ENCODE measurements at places on chromosomes 16 and 17.

GRCh38 chr17:9151091-9151490, 129.8 kb downstream of the NTN1 start:
- no peak for DNase-seq

- no peak for DNase-seq
These were observed 101.3 kb downstream of the CDK5R1 start for GRCh38 chr17:32588135-32588534.

DNA sequence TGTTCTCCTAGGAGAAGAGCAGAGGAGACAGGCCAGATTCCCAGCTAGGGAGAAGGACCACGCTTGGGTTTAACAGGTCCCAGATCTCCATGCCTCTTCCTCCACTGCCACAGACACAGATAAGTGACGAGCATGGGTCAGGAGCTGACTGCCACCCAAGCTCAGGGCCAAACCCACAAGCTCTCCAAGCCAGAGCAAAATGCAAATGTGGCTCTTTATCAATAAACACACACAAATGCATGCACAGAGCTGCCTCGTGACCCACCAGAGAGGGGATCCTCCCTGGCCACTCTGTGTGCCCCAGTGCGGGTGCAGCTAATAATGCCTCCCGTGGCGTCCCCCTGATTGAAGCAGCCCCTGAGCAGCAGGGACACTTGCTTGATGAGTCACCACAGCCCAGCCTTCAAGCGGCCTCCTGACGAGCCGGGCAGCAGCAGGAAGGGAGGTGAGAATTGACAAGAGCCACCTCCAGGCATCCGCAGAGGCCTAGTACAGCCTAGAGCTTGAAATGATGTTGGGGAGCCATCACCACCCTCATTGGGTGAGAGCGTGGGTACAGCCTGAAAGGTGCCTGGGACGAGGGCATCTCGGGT, 143.9 kb downstream of the CCDC182 start:
- DNase-seq = no peak

DNA sequence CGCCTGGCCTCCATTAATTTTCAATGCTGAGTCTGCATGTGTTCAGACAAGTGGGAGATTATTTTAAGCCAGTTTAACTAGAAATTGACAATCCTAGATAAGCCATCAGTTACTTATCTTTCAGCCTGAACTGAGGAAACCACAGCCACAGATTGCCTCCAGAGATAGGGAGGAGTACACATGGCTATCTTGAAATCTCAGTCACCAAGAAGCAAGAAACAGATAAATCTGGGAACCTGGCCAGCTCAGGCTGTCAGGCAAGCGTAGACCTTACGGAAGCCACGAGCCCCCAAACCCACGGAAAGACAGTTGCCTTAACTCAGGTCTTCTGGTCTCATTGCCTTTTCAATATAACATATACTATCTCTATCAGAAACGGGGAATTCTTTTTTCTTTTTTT, 2.0 kb upstream of the GLG1 start:
- DNase-seq = no peak

GRCh38 chr16:72797621-72798020, 250.3 kb downstream of the ZFHX3 start:
- no peak for DNase-seq

- DNase-seq = no peak
These were observed 7.9 kb upstream of the DNAH17 start for GRCh38 chr17:78585006-78585630.

DNA sequence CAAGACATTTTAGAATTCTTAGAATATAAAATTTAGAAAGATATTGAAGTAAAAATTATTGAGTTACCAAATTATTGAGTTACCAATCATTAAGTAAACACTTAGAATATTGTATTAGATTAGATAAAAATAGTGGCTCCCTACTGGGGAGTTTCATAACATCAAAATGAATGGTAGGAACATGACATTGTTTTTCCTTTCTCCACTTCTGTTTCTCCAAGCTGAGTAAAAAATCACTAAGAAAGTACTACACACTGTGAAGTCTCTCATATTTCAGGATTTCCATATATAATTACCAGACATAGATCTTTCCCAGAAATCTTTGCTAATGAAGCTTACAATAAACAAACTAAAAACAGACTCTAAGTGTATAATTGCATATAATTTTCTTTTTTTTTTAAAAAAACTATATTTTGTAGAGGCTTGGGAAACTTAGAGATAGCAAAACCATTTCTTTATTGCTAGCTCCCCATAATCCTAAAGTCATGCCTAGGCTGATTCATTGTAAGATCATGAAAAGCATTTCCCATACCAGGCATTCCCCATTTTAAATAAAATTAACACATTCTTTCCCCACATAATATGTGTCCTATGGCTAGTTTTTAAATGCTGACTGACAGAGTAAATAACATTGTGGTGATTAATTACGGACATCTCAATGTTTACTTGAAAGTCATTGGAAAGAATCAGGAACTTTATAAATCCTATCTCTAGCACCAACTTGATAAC, 1408.7 kb upstream of the GOT2 start:
- DNase-seq = no peak

GRCh38 chr17:81869221-81870130, 1.7 kb downstream of the ARHGDIA start:
- no peak for DNase-seq

- no peak for DNase-seq
These were observed 159.8 kb upstream of the SDK2 start for GRCh38 chr17:73803964-73804435.

DNA sequence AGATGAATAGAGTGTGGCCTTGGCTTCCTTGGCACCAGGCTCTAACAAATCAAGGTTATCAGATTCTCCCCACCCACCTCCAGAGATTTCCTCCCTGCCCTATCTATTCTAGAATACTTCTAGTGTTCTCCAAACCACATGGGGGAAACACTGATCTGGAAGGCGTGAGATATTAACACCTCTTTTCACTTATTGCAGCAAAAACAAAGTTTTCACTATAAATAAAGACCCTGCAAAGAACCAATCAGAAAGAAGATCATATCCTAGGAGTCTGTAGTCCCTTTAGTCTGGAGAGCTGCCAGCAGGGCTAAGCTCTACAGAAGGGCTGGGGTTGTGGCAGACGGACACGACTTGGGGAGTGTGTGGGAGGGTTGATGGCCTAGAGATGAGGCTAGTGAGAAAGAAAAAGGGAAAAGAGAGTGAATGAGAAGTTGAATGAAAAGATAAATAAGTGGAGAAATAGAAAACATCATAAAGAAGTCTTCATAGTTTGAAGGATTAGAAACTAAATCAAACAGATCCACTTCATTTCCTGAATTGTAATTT, 8.6 kb upstream of the SKAP1 start:
- no peak for DNase-seq

- DNase-seq = no peak
These were observed 51.3 kb upstream of the FA2H start for GRCh38 chr16:74825941-74826340.

DNA sequence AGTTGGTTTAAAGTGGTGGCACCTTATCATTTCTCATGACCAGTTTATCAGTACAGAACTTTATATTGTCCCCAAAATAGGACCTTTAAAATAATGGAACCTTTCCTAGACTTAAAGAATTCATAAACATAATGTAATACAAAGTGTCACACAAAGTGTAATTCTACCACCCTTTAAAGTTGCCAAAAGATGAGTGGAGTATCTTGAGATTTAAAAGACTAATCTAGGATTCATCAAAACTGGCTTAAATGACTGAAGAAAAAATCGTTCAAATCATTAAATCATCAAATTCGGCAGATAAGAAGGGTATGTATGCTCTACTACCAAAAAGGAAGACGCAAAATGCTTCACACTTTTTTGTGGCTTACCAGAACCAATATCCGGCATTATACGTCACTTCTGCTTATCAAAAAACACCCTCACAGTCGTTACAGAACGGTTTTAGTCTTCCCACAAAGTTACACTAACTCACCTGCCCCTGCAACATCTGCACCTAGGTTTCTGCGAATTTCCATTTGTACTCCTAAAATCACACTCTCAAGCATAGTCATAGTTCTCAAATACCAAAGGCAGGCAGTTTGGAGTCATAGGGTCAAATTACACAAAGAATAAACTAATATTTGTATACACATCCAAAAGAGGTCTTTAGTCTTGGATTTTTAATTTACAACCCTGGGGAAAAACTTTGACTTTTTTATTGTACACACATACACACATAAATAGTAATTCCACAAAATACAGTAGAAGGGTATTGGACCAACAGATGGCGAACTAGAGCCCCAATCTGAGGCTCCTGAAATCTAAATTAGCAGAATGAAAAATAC, 1.4 kb upstream of the KANSL1 start:
- DNase-seq = no peak

- DNase-seq = no peak
These were observed 6.1 kb upstream of the ADAT1 start for GRCh38 chr16:75629132-75629531.

DNA sequence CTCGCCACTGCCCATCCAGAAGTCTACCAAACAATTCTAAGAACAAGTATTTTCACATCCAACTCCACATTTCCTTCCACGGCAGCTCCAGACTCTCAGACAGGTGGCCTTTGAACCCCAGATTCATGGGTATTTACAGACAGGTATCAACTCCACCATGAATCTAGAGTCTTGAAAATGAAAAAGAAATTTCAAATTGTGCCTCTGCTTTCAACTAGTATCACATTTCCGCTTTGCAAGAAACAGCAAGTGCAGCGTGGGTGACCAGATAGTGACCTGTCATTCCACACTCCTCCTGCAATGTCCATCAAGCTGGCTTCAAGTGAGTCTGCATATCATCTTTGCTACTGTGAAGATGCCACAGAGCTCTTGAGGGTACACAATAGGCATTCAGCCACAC, 232.4 kb upstream of the RPL38 start:
- DNase-seq = no peak

DNA sequence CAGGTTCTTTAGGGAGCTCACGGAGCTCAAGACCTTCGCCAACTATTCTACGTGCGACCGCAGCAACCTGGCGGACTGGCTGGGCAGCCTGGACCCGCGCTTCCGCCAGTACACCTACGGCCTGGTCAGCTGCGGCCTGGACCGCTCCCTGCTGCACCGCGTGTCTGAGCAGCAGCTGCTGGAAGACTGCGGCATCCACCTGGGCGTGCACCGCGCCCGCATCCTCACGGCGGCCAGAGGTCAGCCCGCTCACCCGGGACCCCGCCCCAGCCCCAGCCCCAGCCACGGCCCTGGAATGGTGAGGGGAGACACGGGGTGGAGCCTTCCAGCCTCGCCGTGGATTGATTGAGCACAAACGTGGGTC, 13.5 kb downstream of the SARM1 start:
- no peak for DNase-seq

GRCh38 chr17:12693640-12694039, 27.9 kb downstream of the MYOCD start:
- DNase-seq = no peak

DNA sequence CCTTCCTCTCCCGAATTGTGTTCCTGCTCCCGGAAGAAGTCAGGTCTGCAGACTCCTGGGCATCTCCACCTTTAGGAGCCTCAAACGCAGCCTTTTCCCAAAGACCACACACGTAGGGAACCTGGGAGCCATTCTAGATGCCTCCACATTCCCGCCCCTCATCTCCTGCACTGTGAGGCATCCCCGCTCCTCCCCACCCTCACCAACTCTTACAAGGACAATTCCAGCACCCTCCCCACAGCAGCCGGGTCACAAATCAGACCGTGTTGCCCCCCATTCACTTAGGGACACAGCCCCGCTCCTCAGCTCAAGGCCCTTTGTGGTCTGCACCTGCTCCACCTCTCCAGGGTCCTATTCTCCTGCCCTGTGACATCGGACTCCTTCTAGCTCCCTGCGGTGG, 49.6 kb downstream of the ABR start:
- no peak for DNase-seq

GRCh38 chr17:31134576-31134975, 39.8 kb downstream of the NF1 start:
- DNase-seq = no peak

DNA sequence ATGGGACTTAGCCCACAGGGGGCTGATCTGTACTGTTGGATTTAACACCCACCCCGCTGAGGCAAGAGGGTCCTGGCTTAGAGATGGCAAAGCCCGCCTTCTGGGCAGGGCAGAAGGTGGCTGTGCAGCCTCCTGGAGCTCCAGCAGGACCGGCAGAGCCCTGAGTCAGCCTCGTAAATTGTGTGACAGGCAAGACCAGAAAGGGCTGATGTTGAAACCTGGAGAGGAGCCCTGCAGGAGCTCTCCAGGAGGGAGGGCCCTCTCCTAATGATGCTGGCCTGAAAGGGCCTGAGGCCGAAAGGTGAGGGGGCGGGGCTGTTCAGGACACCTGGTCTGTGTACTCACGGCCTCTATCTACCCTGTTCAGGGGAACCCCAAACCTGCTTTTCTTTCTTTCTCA, 22.5 kb upstream of the MYO15B start:
- DNase-seq = no peak

DNA sequence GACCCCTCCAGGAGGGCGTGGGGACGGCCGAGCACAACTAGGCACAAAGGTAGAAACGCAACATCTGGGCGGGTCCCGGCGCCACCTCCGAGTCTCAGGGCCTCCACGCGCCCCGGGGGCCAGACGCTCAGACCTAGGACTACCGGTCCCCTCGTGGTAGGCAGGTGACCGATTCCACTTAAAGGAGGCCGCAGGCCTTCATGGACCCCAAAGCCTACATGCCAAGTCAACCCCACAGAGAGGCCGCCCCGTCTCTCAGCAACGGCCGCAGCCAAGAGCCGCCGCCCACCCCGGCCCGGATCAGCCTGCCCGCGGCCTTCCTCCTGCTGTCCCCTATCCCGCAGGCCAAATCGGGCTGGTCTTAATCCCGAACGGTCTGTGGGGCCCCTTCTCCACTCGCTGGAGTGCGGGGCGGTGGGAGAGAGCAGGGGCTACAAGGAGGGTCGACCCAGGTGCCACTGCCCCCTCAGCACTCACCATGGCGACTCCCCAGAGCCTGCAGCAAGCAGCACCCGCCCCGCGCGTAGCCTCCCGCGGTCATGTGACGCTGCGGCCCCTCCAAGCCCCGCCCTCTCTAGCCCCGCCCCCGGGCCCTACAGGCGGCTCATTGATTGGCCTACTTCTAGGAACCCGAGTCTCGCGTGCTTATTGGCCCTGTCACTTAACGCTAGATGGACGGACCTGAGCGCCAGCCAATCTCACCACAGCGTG, at the start of gene VPS35:
Gene VPS35 (minus strand): TSS at position 525 of the 711 bp plus-strand sequence. CDS start 45 bp downstream, at position 480.
- peak; percentile 99 for DNase-seq

DNA sequence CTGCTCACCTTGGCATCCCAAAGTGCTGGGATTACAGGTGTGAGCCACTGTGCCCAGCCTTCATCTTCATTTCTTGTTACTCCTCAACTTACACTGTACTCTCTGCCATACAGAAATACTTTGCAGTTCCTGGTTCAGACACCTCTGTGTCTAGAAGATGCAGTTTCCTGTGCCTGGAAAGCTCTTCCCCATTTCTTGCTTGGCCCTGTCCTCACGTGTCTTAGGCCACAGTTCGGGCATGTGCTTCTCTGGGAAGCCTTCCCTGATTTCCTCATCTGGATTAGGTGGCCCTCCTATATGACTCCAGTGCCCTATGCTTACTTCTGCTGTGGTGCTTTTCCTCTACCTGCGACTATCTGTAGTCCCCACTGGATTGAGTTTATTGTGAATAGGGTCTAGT, 26.5 kb upstream of the CDR2 start:
- no peak for DNase-seq

DNA sequence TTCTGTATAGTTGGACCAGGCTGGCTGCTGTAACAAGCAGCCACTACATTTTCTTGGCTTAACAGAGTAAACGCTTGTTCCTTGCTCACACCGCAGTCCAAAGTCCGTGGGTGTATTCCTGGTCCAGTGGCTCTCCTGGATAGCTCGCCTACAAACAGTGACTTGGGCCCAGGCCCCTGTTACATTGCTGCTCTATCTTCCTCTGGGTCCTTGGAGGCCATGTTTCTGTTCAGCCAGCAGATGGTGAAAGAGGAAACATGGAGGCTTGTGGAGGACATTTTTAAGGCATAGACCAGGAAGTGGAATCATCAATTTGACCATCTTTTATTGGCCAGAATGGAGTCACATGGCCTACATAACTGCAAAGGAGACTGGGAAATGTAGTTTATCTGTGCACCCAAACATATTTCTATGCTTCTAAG, 55.1 kb downstream of the ATP2C2 start:
- no peak for DNase-seq
